ENCODE measurements at places on chromosomes 7 and 10.
A peak's percentile ranks its signal among the peaks of the same experiment; 100 is the strongest.

GRCh38 chr7:36231406-36231805 is 78.4 kb downstream of the EEPD1 start:
- no peaks in the 10 kb centered on the region for H3K4me1 ChIP-seq
- no peak overlapping the region for H3K4me3 ChIP-seq
- no peaks in the 10 kb centered on the region for H3K27me3 ChIP-seq

- no peak overlapping the region for H3K27ac ChIP-seq
- no peaks in the 10 kb centered on the region for H3K36me3 ChIP-seq
- H3K4me3 ChIP-seq: no peak overlapping the region
- no peaks in the 10 kb centered on the region for H3K4me1 ChIP-seq
These were observed 52.2 kb downstream of the FIGNL1 start for GRCh38 chr7:50397971-50398324.

DNA sequence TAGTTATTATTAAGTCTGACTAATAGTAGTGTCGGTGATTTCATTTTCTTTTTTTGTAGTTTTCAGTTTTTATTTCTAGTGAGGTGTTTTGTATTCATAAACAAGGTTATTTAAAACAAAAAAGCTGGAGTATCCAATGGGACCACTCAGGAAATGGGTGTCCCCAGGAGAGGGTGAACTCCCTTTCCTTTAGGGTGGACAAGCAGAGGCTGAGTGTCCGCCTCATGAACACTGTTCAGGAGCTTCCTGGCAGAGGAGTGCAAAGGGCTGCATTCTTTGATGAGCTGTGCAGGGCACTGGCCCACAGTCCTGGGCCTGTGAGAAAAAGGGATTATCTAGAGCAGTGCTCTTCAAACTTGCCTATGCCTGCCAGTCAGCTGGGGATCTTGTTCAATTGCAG is 56.0 kb downstream of the ADAMTS14 start:
- H3K27ac ChIP-seq: no peak overlapping the region
- H3K27me3 ChIP-seq: no peaks in the 10 kb centered on the region
- no peak for DNase-seq

GRCh38 chr7:136045181-136045580 is 68.0 kb upstream of the MTPN start:
- H3K36me3 ChIP-seq: no peaks in the 10 kb centered on the region
- no peaks in the 10 kb centered on the region for H3K27me3 ChIP-seq

DNA sequence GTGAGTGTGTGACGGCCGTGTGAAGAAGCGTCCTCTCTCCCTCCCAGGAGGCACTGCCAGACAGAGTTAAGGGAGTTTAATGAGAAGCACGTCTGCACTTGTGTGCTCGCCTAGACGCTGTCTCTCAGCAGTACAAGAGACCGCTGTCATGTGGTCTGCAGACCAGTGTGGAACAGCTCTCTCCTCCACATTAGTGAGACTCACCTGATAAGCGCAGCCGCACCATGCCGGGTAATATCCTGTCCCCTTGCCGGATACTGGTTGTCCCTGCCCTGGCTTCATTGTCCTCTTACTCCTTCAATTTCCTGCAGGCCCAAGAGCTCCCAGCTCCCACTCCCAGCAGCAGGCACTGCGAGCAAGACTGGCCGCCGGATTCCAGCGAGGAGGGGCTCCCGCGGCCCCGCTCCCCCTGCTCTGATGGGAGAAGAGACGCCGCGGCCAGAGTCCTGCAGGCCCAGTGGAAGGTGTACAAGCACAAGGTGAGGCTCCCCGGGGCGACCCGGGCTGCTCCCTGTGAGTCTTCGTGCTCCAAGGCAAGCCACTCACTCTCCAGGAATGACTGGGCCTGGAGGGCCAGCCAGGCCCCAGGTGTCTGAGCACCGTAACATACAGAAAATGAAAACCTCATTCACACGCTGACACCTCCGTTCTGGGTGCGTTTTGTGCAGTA is 33.5 kb upstream of the TTYH3 start:
- H3K4me3 ChIP-seq: no peak overlapping the region
- H3K27ac ChIP-seq: no peak overlapping the region
- no peak for DNase-seq
- H3K36me3 ChIP-seq: peaks cover 49% of the 10 kb centered on the region
- no peaks in the 10 kb centered on the region for H3K4me1 ChIP-seq

DNA sequence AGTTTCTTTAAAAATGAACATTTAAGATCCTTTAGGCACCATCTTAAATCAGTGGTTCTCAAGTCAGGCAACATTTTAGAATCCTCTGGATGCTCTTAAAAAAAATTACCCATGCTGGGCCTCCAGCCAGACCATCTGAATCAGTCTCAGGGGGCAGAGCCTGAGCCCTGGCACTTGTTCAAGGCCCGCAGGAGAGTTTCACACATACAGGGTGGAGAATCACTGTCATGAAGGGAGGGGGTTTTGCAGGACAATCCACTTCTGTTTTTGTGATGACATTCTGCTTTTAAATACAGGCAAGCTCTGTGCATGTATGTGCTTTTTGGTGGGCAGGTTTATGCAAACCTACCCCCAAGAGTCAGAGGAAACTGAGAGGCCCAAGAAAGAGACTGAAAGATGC is 268.6 kb downstream of the SEC23IP start:
- peaks cover 5% of the 10 kb centered on the region for H3K27me3 ChIP-seq
- no peak overlapping the region for H3K4me3 ChIP-seq
- peak; percentile 21 for DNase-seq
- no peaks in the 10 kb centered on the region for H3K36me3 ChIP-seq
- H3K27ac ChIP-seq: no peak overlapping the region

- no peak for DNase-seq
- H3K27ac ChIP-seq: no peak overlapping the region
- peaks cover 21% of the 10 kb centered on the region for H3K36me3 ChIP-seq
These were observed 11.0 kb upstream of the TLL2 start for GRCh38 chr10:96524741-96525140.

DNA sequence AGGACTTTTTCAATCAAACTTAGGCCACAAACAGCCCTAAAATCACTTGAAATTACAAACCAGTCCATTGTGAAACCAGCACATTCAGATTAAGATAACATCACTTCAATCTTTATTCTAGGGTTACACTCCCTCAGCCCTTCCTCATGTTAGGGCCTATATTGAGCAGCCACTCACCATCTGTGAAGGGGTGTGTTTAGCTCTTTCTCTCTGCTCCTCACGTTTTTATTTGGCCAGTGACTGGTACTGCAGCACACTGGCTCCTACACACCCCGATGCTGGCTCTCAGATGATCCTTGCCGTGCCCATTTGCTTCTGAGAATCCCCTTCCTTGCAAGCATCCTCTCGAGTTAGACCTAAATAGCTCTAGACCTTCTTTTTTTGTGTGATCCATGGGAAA is 604.5 kb downstream of the INHBA start:
- H3K4me1 ChIP-seq: no peaks in the 10 kb centered on the region
- no peak for DNase-seq
- H3K4me3 ChIP-seq: no peak overlapping the region
- no peak overlapping the region for H3K27ac ChIP-seq
- no peaks in the 10 kb centered on the region for H3K27me3 ChIP-seq

- no peaks in the 10 kb centered on the region for H3K36me3 ChIP-seq
- no peaks in the 10 kb centered on the region for H3K4me1 ChIP-seq
- no peak overlapping the region for H3K4me3 ChIP-seq
- DNase-seq: no peak
- no peak overlapping the region for H3K27ac ChIP-seq
These were observed 204.9 kb upstream of the SP8 start for GRCh38 chr7:20991544-20991943.

- no peaks in the 10 kb centered on the region for H3K36me3 ChIP-seq
- H3K27ac ChIP-seq: no peak overlapping the region
- no peaks in the 10 kb centered on the region for H3K27me3 ChIP-seq
- H3K4me1 ChIP-seq: no peaks in the 10 kb centered on the region
These were observed 150.0 kb upstream of the IGFBP3 start for GRCh38 chr7:46071076-46071475.

GRCh38 chr10:78867555-78867939 is 201.2 kb upstream of the ZMIZ1 start:
- H3K4me3 ChIP-seq: no peak overlapping the region
- no peaks in the 10 kb centered on the region for H3K36me3 ChIP-seq
- no peaks in the 10 kb centered on the region for H3K27me3 ChIP-seq
- no peak overlapping the region for H3K27ac ChIP-seq
- no peaks in the 10 kb centered on the region for H3K4me1 ChIP-seq

DNA sequence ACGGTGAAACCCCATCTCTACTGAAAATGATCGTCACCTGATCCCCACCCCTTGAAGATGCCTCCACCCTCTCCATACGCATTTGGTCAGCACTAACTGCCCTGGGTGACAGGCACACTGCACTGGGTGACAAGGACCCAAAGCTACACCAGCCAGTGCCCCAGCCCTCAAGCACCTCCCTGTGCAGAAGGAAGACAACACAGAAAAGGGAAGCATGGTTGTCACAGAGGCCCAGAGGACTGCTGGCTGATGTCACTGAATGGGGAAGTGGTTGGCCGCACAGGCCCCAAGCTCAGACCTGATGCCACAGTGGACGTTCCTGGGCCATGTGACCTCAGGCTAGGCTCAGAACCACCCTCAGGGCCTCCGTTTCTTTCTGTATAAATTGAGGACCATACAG is 4.2 kb upstream of the PILRA start:
- no peak overlapping the region for H3K4me3 ChIP-seq
- DNase-seq: peak; percentile 81
- no peaks in the 10 kb centered on the region for H3K36me3 ChIP-seq

DNA sequence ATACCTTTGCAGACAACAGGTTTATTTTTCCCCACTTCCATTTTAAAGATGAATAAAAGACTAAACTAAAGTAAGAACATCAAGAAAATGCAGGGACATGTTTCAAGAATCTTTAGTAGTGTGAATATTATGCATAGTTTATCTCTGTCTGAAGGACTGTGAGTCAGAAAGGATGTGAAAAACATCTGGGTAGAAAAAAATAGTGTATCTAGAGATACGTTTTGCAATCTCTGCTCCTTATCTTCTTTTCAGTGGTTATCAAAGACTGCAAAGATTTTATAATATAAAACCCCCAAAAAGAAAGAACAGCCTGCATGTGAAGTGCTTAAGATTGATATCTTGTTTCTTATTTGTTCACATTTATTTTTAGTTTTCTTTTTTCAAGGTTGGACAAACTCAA is 101.9 kb upstream of the ARHGAP21 start:
- no peak for DNase-seq
- no peak overlapping the region for H3K4me3 ChIP-seq
- no peak overlapping the region for H3K27ac ChIP-seq
- peaks cover 20% of the 10 kb centered on the region for H3K4me1 ChIP-seq
- H3K36me3 ChIP-seq: no peaks in the 10 kb centered on the region

DNA sequence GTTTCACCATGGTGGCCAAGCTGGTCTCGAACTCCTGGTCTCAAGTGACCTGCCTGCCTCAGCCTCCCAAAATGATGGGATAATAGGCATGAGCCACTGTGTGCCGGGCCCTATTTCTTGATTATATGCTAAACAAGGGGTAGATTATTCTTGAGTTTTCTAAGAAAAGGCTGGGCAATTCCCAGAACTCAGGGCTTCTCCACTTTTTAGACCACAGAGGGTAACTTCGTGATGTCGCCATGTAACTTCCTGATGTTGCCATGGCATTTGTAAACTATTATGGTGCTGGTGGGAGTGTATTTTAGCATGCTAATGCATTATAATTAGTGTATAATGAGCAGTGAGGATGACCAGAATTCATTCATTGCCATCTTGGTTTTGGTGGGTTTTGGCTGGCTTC is 35.8 kb downstream of the OTUD1 start:
- no peak overlapping the region for H3K4me3 ChIP-seq
- H3K27ac ChIP-seq: no peak overlapping the region

- DNase-seq: no peak
- no peaks in the 10 kb centered on the region for H3K27me3 ChIP-seq
- H3K36me3 ChIP-seq: no peaks in the 10 kb centered on the region
- H3K27ac ChIP-seq: no peak overlapping the region
These were observed 176.3 kb downstream of the PKD1L1 start for GRCh38 chr7:47771990-47772360.

- no peak overlapping the region for H3K4me3 ChIP-seq
- H3K4me1 ChIP-seq: no peaks in the 10 kb centered on the region
- no peaks in the 10 kb centered on the region for H3K27me3 ChIP-seq
These were observed 823.8 kb upstream of the CELF2 start for GRCh38 chr10:10193848-10194247.

- no peak overlapping the region for H3K27ac ChIP-seq
- DNase-seq: peak; percentile 19
- no peaks in the 10 kb centered on the region for H3K36me3 ChIP-seq
- no peaks in the 10 kb centered on the region for H3K4me1 ChIP-seq
These were observed 31.9 kb downstream of the LIPJ start for GRCh38 chr10:88618496-88618895.

- H3K27me3 ChIP-seq: no peaks in the 10 kb centered on the region
- peak; percentile 8 for DNase-seq
- no peaks in the 10 kb centered on the region for H3K4me1 ChIP-seq
- H3K36me3 ChIP-seq: no peaks in the 10 kb centered on the region
These were observed 122.4 kb upstream of the KIAA1217 start for GRCh38 chr10:24086296-24087086.

- H3K4me3 ChIP-seq: no peak overlapping the region
- H3K36me3 ChIP-seq: no peaks in the 10 kb centered on the region
- DNase-seq: no peak
- no peaks in the 10 kb centered on the region for H3K4me1 ChIP-seq
These were observed 70.2 kb downstream of the ABCC2 start for GRCh38 chr10:99852481-99853213.

All from adrenal gland (tissue), 19 donors.